ENCODE measurements at places on chromosomes 1 and 21.

GRCh38 chr1:113786069-113786468 is 26.2 kb downstream of the RSBN1 start:
- no peak for DNase-seq

DNA sequence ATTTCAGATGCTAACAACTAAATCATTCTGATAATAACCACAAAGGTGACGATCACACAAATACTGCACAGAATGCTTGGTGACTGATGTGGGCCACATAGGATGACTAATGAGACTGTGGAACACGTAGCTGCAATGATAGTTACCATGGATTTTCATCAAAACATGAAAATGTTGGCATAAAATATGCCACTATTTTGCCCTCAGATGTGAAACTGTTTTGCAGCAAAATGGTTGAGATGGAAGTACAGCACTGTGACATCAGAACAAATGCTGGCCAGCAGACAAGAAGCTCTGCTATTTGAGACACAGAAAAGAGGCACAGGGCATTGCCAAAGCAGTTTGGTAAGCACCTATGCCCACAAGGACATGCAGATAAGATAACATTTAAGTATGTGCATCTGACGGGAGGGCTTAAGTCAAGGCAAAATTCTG is 83.8 kb downstream of the NIBAN1 start:
- no peak for DNase-seq

DNA sequence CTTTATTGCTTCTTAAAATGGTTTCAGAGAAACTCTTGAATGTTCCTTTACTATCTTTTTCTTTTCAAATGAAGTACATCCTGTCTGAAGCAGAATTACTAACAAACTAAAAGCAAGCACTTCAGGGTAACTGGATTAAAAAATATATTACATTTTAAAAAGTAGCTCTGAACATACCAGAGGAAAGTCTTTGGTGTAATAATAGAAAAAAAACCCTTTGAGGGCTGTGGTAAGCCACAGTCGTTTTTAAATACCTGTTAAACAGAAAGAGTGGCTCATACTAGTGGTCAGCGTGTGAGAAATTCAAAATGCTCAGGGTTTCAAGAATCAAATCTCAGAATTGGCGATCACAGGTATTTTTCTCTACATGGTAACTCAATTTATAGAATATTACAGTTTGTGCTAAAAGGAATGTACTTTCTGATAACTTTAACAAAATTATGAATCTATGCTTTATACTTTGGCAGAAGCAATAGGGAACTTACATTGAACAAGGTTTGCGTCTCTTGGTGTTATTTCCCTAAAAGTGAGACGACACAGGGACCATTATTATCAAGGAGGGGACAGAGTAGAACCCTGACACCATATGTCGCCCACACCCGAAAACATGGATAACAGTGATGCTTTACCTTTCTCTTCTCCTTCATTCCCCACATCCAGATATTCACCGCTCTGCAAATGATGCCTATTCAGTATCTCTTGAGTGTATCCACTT is 97.0 kb upstream of the DPH5 start:
- no peak for DNase-seq

GRCh38 chr1:245258271-245258920 is 103.6 kb downstream of the KIF26B start:
- no peak for DNase-seq

GRCh38 chr1:61978796-61979195 is 215.9 kb upstream of the L1TD1 start:
- no peak for DNase-seq

- no peak for DNase-seq
These were observed 9.8 kb downstream of the ADAMTSL4 start for GRCh38 chr1:150558761-150559655.

DNA sequence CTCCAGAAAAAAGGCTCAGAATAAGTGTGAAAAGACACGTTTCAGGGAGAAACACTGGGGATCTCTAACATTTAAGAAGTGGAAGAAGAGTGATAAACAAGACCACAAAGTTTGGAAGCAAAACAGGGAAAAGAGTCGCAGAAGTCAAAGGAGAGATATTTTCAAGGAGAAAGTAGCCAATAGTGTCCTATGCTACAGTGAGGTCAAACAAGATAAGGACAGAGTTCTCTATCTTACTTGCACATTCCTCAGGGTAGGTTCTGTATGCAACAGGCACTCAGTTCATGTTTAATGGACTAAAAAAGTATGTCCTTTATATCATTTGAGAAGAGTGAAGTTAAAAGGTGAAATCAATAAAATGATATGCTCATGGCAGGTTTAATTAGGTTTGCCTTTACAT is 13.8 kb upstream of the EDEM3 start:
- DNase-seq: no peak

DNA sequence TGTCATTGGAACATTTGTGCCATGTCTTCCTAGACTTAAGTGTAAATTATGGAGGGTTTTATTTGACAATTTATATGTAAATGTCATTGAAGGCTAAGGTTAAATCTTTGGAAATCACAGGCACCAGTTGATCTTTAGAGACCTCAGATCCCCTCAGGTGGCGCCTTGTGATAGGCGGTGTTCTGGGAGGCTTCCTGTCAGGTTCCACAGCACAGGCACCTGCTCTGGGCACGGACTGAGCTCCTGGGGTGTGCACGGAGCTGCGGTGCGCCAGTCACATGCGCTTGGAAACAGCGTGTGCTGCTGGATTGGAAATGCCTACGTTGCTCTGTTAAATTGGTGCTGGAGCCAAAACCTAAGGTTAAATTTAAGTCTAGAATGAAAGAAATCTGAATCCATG is 12.1 kb downstream of the CD46 start:
- no peak for DNase-seq

DNA sequence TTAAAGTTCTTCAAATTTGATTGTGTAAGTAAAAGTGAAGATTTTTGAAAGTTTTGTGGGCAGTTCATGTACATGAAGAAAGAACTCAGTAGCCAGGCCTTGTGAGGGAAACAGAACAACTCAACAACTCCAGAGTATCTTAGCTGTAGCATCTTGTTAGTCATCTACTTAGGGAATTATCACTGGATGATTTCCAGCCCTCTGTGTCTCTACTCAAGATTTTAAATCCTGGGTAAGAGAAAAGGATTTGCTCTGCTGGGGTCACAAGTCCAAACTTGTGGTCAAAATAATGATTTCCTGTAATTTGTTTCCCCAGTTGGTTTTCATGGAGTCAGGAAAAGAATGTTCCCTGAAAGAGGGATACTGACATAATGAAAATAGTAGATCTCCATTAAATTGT is 8.2 kb downstream of the OR10T2 start:
- DNase-seq: no peak

DNA sequence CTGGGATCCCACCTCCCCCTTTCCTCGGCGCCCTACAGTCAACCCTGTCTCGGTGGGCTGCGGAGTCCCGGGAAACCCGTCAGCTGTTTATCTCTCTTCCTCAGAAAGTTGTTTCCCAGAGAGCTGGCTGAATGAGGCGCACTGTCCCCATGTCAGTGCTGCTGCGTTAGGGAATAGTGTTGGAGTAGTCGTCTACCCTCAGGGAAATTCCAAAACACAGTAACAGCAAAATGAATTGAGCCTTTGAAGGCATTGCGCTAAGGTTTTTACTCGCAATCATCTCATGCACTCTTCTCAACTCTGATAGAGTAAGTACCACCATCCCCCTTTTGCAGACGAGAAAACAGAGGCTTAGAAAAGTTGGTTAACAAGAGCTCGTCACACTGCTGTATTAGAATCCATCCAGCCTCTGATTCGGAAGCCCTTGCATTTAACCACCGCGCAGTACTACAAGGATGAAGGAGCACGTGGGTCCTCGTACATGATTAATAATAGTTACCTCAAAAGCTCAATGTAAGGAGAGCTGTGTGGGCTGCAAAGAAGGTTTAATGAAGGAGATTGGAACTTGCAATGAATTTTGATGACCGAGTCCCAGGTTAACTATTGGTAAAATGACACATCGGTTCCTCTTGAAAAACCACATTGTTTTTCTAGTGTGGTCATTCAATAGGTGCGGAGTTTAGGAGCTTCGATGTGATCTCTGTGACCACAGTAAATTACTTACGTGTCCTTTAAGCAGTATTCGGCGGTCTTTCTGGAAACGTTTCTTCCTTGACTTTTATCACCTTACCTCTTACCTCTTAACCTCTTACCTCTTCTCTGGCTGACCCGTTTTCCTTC is 788 bp upstream of the EDEM3 start:
- no peak for DNase-seq

GRCh38 chr1:230978491-230979388 is at the start of the genes ARV1 and TTC13:
ARV1 (plus strand) TSS chr1:230979094; CDS start chr1:230979106, 12 bp downstream.
TTC13 (minus strand) TSS chr1:230978861; CDS start chr1:230978830, 31 bp downstream.
- DNase-seq: peak; percentile 93

DNA sequence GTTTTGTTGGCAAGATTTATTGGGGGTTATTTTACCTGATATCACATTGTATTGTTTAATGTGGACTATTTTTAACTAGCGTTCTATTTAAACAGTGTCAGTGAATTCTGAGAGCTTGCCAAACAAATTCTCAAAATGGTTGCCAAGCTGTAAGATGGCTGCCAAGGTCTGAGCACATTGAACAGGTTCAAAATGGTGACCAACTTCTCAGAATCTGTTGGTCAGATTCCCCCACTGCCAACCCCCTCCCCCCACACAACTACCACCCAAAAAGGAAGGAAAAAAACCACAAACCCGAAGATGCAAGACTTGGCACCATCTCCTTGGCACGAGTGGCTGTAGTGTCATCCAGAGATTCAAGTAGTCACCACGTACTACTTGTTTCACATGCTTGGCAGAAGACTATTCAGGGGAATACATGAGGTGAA is 159.1 kb downstream of the NFIA start:
- no peak for DNase-seq

- no peak for DNase-seq
These were observed 92.1 kb downstream of the DDAH1 start for GRCh38 chr1:85372683-85373377.

GRCh38 chr1:218867941-218868626 is 305.6 kb upstream of the LYPLAL1 start:
- no peak for DNase-seq

DNA sequence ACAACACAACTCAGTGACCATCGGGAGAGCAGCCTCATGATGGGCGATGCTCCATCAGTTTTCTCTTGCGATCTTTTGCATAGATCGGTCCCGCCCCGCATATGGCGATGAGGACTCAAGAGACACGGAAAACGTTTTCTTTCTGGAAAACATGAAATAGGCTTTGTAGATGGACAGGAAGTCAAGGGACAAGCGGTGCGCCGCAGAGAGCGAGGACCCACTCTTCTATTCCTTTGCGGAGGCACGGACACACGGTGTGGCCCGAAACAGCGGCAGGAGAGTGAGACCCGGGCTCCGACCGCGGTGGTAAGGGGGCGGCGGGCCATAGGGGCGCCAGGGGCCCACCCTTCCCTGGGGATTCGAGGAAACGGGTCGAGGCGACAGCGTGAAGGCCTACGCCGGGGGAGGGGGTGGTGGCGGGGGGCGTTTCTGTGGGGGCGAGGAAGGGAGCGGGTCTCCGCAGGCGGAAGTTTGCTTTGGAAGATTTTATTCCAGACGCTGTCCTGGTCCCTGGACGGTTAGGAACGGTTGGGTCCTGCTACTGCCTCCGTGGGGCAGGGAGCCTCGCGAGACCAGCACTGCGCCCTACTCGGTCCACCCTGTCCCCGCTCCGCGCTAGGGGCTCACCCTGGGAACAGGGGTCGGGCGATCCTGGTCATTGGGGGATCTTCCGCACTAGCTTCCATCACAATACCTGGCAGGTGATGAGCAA is 796 bp upstream of the TDRKH start:
- no peak for DNase-seq

GRCh38 chr1:207336559-207337467 is 15.3 kb downstream of the CD55 start:
- DNase-seq: no peak

DNA sequence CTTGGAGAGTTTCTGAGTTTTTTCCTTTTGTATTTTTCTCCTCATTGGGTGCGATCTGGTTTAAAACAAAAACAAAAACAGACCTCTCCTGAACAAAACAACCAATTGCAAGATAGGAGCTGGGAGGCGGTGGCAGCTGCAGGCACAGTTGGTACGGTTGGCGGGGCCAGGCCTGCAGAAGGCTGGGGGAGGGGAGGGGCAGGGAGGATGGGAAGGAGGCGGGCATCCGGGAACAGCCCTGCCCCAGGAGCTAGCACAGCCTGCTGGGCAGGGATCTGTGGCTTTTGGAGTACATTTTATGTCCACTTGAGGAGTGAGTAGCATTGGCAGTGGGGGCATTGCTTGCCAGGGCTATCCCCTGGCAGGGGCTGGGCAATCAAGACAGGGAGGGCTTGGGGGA is 5.2 kb downstream of the CAPN9 start:
- peak; percentile 77 for DNase-seq

DNA sequence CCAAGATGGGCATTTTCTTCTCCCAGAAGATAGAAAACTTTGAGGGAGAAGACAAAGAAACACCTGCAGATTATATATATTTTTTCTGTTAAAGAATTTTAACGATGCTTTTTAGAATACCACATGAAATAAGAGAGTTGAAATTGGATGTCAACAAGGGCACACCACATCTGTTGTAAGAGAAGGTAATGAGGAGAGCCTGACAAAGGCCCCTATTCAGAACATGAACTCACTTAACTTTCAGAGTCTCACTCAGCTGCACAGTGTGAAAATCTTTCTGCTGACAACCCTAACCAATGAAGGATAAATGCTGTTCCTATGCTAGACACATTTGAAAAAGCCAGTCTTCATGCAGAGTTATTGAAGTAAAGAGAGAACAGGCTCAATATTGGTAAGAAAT is 7.3 kb downstream of the KRTAP22-2 start:
- no peak for DNase-seq

GRCh38 chr1:181583598-181583997 is 100.3 kb downstream of the CACNA1E start:
- no peak for DNase-seq

GRCh38 chr1:246583056-246583440 is 16.8 kb downstream of the CNST start:
- DNase-seq: no peak

- DNase-seq: no peak
These were observed 254.8 kb downstream of the OLFM3 start for GRCh38 chr1:101741910-101742309.
